ENCODE measurements at places on chromosomes 7 and 10. TPM values are rescaled to one million over a fixed set of nuclear protein-coding genes. Genes with fewer than 3 reads are reported as not detected.

CRYGN gene
- not detected for total RNA-seq

OIT3 gene
- 0.09 TPM for total RNA-seq

PTEN gene
- total RNA-seq = 123 TPM

NUTM2B gene
- 0.09 TPM for total RNA-seq

KIF11 gene
- total RNA-seq = 24.6 TPM

AS3MT gene
- 0.09 TPM for total RNA-seq

CDCA7L gene
- 130 TPM for total RNA-seq

SPDYE1 gene
- total RNA-seq = not detected

TMEM178B gene
- not detected for total RNA-seq

ADIRF gene
- total RNA-seq = 21.6 TPM

SKIDA1 gene
- total RNA-seq = 0.36 TPM

EVX1 gene
- total RNA-seq = not detected

ODAD2 gene
- total RNA-seq = 0.36 TPM

LRRD1 gene
- not detected for total RNA-seq

TMEM176A gene
- total RNA-seq = not detected

PON3 gene
- 0.66 TPM for total RNA-seq

PDGFA gene
- total RNA-seq = 76.9 TPM

EN2 gene
- total RNA-seq = 0.09 TPM

LOXL4 gene
- 2.4 TPM for total RNA-seq

STAM gene
- total RNA-seq = 14.3 TPM

PRPS1L1 gene
- total RNA-seq = not detected

CFTR gene
- not detected for total RNA-seq

TCF7L2 gene
- 4.9 TPM for total RNA-seq

OR6B1 gene
- total RNA-seq = not detected
